Activated CD8-positive, alpha-beta T cell treated with anti-CD3 and anti-CD28 coated beads, Interleukin-2, amount 10 ng/mL, durations not matched to agents 7 days and 5 days (primary cell): ENCODE measurements at places on chromosomes 4 and X.

DNA sequence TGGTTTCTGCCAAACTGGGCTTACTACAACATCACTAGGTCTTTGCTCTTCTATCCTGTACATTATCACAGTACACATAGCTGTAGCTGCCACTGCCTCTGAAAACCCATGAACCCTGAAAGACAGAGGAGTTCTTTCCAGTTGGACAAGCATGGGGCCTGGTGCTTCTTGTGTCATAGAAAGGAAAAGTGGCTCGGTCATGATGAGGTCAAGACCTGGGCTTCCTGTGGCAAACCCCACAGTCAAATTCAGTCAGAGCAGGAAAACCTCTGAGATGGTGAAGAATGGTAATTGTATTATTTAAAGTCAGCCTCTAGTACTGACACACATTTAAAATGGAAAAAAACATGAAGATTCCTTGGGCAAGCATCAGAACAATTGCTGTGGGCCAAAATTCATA is 133.3 kb upstream of the PRPS2 start:
- no peak for DNase-seq

- no peak for DNase-seq
Measured at GRCh38 chr4:4914059-4914820, 54.8 kb downstream of the MSX1 start.

DNA sequence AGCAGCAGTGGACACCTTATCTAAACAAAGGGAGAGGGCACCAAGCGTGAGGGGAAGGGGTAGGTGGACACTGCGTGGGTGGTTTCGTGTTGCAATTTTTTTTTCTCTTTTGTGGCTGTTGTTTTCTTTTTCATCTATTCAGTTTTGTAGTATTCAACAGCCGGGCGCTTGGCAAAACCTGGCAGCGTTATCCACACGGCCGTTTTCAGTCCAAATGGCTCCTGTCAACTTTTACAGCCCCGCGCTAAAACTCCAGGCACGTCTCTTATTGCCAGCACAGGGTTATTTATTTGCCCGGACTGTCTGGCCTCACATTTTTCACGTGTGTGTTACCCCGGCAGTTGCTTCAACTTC is 192.2 kb downstream of the BCOR start:
- no peak for DNase-seq

DNA sequence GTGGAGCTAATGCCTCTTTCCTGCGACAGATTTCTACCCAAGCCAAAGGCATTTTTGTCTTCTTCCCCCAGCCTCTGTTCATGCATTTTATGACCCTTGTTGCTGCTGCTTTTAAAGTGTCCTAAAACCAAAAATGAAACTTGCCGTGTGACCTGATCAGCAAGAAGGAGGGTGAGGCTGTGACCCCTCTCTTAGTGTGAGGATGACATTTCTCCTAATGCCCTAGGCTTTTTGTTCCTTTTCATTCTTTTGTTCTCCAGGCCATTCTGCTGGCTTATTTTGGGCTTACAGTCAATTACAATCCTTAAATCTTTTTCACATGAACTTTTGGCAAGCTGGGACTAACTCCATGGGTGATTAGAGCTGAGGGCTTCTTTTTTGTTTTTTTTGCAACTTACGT is 34.4 kb downstream of the PTTG2 start:
- DNase-seq: no peak

- no peak for DNase-seq
Measured at GRCh38 chrX:39226251-39226650, 425.0 kb downstream of the MID1IP1 start.

- no peak for DNase-seq
Measured at GRCh38 chr4:8164194-8164565, 5.6 kb upstream of the ABLIM2 start.

- no peak for DNase-seq
Measured at GRCh38 chr4:136056748-136057147, 1475.5 kb downstream of the PCDH18 start.

DNA sequence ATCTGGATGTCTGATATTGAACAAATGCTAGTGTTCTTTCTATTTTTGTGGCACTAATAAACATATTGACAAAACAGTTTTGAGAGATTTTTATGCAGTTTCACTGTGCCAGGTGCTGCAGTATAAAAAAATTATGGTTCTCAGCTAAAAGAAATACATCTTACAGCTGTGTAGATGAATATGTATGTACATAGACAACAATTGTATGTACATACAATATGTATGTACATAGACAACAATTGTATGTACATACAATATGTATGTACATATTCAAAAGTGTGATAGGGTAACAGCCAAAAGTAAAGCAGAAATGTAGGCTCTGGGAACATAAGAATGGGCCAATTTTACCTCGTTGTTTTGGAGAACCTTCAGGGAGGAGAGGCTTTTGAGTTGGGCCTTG is 390.0 kb upstream of the RPS6KA3 start:
- no peak for DNase-seq

GRCh38 chrX:147894366-147894963 is 17.3 kb upstream of the FMR1 start:
- no peak for DNase-seq

DNA sequence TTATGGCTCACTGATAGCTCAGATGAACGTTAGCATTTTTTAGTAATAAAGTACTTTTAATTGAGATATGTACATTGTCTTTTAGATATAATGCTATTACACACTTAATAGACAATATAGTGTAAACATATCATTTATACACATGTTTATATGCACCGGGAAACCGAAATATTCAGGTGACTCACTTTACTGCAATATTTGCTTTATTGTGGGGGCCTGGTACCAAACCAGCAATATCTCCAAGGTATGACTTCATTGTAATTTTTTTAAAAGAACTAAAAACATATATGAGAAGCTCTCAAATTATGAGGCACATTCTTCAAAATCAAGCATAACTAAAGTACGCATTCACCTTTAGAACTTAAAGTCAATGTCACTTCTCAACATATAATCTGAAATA is 231.2 kb upstream of the SLC7A11 start:
- DNase-seq: no peak

GRCh38 chr4:169815606-169816005 is 57.9 kb upstream of the HPF1 start:
- DNase-seq: no peak

DNA sequence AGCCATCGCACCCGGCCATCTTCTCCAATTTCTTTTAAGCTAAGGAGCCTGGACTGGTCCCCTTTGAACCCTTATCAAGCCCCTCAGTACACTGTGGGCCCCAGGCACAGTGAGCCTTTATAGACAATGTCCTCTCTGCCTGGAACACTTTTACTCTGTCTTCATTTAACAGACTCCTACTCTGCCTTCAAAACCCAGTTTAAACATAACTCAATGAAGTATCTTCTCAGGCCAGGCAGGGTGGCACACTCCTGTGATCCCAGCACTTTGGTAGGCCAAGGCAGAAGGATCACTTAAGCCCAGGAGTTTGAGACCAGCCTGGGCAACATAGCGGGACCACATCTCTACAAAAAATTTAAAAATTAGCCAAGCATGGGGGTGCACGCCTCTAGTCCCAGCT is 27.5 kb upstream of the SMS start:
- no peak for DNase-seq

- no peak for DNase-seq
Measured at GRCh38 chr4:74534121-74534520, 89.2 kb downstream of the AREG start.

- DNase-seq: no peak
Measured at GRCh38 chr4:184815046-184815877, 10.5 kb downstream of the ACSL1 start.

- DNase-seq: no peak
Measured at GRCh38 chrX:139692506-139692849, 15.5 kb downstream of the MCF2 start.

DNA sequence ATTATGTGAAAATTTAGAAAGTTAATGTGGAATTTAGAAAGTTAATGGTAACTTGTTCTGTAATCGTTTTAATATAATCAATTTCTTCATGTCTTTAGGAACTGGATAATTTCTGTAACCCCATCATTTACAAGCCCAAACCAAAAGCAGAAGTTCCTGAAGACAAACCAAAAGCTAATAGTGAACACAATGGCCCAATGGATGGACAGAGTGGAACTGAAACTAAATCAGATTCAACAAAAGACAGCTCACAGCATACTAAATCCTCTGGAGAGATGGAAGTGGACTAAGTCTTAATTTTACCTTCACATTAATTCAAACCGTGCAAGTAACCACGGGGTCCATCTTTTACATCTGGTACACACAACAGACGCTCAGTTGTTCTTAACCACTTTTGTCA is 48.1 kb upstream of the PLK4 start:
- DNase-seq: no peak

- DNase-seq: no peak
Measured at GRCh38 chr4:37770016-37770415, 56.5 kb upstream of the PGM2 start.

DNA sequence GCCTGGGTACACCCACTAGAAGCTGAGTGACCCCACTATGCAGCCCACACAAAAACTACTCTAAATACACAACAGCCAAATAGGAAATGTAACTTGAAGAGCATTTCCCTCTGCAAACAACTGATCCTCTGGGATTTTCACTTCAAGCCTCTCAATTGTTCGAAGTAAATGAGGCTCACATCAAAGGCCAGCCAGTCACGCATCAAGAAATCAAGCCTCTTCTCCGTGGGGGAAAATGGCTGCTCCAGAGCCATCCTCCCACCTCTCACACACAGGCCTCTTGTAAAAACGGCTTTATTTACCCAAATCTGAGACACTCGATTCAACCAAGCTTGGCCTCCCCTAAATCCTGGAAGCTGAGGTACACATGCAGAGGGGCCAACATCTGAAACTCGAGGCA is 14.3 kb downstream of the PCDH19 start:
- no peak for DNase-seq

DNA sequence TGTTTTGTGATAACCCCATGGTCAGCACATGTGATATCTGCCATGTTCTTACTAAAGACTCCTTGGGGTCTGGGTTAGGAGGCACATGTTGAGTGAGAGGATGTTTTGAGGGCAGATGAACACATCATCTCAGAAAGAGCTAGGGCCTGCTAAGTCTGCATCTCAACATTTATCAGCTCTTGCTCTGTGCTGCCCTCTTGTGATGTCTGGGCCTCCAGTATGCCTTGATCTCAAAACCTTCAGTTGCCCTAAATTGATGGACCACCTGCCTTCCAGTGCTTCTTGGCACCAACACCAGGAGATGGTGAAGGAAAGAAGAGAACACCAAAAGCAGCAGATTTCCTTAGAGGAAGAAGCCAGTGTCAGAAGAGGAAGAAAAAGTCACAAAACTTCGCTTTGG is 22.5 kb downstream of the MID1 start:
- DNase-seq: no peak

DNA sequence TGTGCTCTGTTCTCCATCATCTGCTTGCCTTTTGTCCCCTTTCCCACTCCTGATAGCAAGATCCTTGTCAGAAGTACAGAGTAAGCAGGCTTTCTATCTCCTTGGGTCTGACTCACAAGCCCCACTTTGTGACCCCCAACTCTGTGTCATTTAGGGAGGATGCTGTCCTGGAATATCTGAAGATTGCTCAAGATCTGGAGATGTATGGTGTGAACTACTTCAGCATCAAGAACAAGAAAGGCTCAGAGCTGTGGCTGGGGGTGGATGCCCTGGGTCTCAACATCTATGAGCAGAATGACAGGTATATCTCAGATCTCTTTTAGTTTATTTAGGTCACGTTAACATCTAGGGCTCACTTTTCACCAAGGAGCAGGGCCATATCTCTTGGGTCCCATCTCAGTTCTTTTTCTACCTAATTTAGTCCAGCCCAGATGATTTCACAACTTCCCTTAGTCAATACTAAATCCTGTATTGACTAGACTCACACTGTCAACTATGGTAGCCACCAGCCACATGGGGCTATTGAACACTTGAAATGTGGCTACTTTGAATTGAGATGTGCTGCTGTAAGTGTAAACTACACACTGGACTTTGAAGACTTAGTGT is 64.3 kb downstream of the MSN start:
- no peak for DNase-seq

DNA sequence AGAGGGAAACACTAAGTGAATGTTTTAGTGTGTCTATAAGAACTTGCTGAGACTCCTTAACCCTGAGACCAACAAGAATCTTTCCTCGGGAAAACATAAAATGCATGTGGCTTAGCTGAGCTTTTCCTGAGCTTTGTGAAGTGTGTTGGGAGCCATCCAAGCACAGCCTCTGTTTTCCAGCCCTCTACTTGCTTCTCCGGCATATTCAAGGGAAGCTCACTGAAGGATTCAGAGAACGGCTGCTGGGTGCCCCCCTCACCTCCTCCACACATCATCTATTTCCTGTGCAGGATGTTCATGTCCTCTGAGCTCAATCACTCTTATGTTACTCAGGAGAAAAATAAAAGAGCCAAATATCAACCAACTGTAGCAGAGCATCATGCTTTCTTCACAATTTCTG is 492.1 kb downstream of the IL15 start:
- DNase-seq: no peak

DNA sequence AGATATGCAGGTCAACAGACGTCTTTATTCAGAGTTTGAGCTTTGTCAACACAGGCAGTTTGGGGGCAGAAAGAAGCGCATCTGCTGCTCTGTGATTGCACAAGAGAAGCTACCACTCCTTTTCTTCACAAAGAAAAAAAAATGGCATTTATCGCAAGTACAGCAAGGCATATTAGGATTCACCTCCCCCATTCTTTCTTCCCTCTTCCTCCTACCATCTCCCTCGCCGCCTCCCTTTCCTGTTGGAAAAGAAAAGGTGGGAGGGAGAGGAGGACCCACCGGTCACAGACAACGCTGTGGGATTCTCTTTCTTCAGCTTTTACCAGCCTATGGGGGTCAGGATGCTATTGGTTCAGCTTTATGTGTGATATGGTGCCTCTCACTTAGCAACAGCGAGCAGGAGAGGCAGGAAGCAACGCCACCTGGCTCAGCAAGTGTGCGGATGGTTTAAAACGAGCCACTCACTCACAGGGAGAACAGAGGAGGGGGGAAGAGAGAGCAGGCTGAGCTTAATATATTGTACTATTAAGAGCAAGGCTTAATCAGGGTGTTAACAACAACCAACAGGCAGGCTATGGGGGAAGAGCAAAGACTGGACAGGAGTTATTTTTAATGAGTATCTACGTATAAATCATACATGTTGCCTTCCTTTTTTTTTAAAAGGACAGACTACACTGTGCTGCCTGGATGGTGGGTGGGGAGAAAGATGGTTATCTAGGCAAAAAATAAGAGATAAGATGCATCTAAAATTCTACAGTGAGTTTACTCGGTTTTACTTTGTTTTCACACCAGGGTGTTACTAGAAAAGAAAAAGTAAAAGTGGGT is 104.7 kb downstream of the MAML3 start:
- peak; percentile 73 for DNase-seq

DNA sequence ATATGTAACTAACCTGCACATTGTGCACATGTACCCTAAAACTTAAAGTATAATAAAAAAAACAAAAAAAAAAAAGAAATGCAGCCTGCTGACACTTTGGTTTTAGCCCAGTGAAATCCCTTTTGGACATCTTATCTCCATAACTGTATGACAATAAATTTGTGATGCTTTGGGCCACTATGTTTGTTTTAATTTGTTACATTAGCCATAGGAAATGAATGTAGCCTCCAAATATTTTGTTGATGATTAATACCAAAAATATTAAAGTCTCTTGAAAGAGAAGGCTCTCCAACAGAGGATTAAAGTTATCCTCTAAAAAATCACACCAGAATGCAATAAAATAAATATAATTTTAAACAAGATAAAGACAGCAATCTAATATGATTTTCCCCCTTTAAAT is 852.7 kb upstream of the SLIT2 start:
- no peak for DNase-seq
